Sigmoid colon (tissue), 7 donors: ENCODE measurements at places on chromosomes 11 and 22. TPM values are rescaled to one million over a fixed set of nuclear protein-coding genes. Genes with fewer than 3 reads are reported as not detected.

Gene C11orf86
- total RNA-seq: not detected

Gene SLC6A5
- not detected for total RNA-seq

Gene SERHL2
- 3.6 TPM for total RNA-seq

Gene SYCE3
- total RNA-seq: not detected

Gene LYVE1
- total RNA-seq: 158 TPM

DNA sequence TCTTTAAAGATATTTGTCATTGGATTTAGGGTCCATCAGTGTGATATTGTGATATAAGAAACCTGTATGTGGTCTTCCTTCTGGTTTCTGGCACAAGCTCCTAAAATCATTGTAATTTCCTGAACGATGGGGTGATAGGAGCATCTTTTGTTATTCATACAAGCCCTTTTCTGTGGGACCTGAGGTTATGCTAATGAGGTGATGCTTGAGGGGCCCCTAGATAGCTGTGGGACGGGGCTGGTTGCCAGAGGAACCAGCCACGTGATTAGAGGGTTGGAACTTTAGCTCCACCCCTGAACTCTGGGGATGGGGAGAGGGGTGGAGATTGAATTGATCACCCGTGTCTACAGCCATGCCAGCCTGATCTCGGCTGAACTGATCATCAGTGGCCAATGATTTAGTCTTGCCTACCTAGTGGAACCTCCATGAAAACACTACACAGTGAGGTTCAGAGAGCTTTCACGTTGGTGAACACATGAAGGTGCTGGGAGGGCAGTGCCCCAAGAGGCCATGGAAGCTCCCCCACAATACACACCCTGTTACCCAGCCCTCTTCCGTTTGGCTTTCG, 62.8 kb downstream of the BCR start:
- no peaks in the 10 kb centered on the region for H3K27me3 ChIP-seq
- no peak overlapping the region for H3K27ac ChIP-seq
- peaks cover 19% of the 10 kb centered on the region for H3K4me1 ChIP-seq
- DNase-seq: no peak

DNA sequence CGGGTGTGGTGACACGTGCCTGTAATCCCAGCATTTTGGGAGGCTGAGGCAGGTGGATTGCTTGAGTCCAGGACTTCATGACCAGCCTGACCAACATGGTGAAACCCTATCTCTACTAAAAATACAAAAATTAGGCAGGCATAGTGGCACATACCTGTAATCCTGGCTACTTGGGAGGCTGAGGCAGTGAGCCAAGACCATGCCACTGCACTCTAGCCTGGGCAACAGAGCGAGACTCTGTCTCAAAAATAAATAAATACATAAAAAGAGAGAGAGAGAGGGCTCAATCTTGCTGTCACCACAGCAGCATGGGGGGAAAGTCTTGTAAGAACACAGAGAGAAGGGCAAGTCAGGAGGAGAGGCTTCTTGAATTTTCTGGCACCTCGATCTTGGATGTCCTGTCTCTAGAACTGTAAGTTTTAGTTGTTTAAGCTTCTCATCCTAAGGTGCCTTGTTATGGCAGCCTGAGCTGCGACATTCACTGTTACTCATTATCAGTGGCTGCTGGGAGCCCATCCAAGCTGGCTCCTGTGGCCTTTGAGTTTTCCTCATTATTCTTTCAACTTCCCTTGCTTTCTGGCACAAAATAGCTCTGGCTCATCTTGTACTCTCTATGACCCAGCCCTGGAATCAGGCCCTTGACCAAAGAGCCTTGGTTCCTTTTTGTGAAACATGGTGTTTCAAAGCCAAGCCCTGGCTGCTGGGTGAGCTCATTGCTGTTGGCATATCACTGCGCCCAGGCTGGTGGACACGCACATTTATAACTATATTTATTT, 8.0 kb upstream of the PSMC3 start:
- H3K27me3 ChIP-seq: no peaks in the 10 kb centered on the region
- peak; percentile 67 for DNase-seq
- peak overlapping the region; percentile 53 for H3K27ac ChIP-seq
- H3K4me1 ChIP-seq: no peaks in the 10 kb centered on the region
